SK-N-DZ (cell line): ENCODE measurements at places on chromosomes 5 and 9.

DNA sequence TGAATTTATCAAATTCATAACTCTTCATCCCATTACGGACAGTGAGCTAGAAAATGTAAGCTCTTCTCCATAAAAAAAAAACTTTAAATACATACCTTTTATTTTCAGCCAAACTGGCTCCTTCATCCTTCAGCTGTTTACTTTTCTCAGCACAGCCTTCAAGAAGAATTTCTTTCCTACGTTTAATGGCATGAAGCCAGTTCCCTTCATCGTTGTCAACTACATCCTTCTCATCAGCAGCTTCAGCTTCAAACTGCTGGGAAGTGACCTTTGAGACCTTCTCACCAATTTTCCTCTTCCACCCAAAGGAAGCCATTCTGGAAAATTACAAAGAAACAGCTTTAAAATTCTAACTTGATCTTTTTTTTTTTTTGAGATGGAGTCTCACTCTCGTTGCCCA lies 9.1 kb downstream of the TTC33 start:
- DNase-seq: no peak

DNA sequence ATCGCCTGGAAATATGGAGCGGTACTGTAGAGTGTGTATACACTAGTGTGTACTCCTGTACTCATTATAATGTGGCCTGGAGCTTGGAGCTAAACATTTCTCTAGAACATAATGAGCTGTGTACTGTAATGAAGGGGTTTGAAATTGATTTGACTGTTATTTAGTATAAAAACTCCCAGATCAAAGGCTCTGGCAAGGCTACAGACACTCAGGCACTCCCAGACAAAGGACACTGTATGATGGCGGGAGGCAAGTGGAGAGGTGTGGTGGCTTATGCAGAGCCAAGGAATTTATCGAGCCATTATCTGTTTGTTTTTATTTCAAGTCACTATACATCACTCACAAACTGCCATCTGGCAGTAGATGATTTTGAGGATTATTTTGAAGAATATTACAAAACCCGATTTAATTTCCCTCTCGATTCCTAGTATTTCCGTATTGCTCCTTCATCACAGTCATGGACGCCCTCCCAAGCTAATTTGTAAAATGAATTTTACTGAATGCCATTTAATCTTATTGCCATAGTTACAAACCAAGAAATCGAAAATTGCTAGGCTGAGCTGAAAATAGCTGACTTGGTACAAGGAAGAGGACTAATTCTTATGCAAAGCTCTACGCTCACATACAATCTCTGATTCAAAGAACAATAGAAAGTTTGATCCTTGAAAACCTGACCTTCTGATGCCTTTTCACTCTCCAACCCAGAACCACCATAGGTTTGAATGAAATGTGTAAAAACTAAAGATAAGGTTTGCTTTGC lies 240.2 kb upstream of the SEMA6A start:
- peak; percentile 58 for DNase-seq

- DNase-seq: no peak
These were observed 150.4 kb downstream of the SPOCK1 start for GRCh38 chr5:137348759-137349158.

DNA sequence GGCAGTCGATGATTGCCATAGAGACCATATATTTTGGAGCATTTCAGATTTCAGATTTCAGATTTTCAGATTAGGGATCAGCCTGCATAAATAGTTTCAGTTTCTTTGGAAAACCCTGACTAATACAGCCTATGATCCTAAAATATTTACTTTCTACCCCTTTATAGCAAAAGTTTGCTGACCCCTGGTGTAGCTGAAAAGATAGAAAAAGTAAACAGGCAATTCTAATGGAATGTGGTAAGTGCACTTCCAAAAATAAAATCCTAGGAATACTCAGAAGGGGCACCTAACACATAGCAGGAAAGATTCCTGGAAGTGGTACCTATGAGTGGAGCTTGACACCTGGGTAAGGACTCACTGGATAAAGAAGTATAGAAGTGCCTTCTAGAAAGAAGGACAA lies 34.5 kb downstream of the BAAT start:
- no peak for DNase-seq

DNA sequence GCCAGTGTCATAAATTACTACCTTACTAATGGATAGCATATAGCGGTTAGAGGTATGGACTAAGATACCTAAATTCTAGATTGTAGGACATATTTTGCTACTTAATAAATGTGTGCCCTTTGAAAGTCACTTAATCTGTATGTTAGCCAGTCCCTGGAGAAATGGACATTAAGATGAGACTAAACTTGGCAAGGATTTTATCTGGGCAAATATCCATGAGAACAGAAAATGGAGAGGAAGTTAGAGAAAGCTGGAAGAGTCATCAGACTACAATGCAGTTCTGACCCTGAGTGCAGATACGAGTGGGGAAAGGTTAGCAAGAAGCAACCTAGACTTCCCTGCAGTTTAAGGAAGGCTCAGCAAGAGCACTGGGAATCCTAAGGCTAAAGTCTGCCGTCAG lies 33.0 kb downstream of the TBCA start:
- no peak for DNase-seq

DNA sequence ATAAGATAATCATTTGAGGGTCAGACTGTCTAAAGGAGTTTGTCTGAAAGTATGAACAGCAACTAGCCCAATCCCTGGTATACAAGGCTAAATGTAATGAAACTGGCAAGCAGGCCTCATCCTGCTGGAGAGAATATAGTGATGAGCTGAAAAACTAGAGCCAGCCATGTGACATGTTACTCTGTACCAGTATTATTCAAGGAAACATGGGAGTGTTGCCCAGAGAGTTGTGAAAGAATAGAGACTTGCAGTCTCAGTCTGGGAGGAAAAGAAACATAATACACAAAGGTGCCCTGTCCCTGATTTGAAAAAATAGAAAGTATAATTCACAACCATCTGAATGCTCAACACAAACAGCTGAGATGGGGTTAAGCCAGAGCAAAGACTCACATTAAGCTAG lies 37.9 kb upstream of the HTR1A start:
- no peak for DNase-seq
